ENCODE measurements at places on chromosomes 16 and 17.

GRCh38 chr17:41004397-41004796 is 4.5 kb downstream of the KRTAP3-1 start:
- no peak for DNase-seq

GRCh38 chr17:65552214-65552613 is 9.2 kb downstream of the AXIN2 start:
- DNase-seq, result no peak

DNA sequence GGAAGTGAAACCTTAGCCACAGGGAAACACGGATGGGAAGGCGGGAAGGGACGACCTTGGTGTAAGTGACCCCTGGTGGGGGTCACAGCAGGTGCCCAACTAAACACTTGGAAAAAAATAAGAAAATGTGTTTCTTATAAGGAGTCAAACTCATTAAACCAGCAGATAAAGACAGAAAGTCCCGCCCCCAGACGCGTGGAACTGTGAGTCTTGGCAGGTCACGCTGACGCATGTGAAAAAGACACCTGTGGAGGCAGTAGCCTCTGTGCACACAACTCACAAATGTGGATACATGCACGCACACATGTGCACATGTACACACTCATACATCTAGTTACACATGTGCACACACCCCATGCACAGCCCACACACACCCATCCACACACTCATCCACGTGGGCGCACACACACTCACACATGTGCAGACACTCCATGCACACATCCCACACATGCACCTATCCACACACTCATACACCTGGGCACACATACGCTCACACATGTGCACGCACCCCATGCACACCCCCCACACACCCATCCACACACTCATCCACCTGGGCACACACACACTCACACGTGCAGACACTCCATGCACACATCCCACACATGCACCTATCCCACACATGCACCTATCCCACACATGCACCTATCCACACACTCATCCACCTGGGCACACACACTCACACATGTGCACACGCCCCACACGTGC is 432.4 kb downstream of the SOX9 start:
- DNase-seq, result no peak

DNA sequence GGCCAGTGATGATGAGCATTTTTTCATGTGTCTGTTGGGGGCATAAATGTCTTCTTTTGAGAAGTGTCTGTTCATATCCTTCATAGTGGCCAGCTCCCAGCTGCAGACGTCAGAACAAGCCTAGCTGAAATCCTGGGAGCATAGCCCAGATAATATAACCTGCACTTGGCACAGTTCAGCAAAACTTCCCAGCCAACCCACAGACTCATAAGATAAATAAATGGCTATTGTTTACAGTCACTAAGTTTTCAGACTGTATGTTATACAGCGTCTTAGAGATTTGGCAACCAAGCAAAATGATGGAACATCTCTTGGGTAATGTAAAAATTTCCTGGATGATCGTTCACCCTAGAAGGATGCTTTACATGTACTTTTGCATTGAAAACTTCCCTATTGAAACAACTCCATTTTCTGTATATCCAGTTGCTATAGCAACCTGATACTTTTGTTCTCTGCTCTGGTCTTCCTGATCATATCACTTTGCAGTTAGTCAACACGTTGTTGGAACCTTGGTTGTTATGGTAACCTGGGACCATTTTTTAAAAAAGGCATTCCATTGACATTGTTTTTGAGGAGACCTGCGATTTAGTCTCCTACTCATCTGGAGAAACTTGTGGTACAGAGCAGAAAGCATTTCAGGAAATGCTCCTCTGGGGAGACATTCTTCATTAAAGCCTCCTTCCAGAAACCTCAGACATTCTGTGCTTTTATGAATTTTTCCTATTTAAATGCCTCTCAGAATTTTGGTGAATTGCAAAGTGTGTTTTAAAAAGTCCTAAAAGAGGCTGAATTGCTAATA is 378.7 kb downstream of the HS3ST4 start:
- DNase-seq, result no peak

DNA sequence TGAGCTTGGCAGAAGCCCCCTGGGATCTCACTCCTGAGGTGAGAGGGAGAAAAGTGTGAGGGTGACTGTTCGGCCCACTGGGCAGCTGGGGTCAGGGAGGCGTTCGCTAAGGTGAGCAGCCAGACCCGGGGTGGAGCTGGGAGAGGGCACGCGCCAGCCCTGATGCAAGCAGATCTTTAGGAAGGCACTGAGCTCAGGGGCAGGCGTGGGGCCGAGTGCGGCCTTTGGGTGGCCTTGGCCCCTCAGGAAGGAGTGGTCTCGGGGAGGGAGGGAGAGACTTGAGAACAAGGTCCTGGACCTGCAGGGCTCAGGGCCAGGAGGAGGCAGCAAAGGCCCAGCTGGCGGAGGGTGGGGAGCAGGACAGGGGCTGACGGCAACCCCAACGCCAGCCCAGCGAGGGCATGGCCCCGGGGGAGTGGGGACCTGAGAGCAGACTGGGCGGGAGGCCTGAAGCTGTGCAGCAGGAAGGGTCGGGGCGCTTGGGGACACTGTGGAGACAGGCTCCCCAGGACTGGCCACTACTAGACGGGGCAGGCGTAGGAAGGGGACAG is 14.5 kb upstream of the WDR45B start:
- DNase-seq, result no peak

Measured in GDM1 (cell line).